ENCODE measurements at places on chromosomes 3 and 15. TPM values are rescaled to one million over a fixed set of nuclear protein-coding genes. Genes with fewer than 3 reads are reported as not detected.
A peak's percentile ranks its signal among the peaks of the same experiment; 100 is the strongest.

The RPP25 gene
- 17.8 TPM for total RNA-seq

- H3K27ac ChIP-seq: no peak overlapping the region
- peaks cover 41% of the 10 kb centered on the region for H3K4me1 ChIP-seq
- H3K36me3 ChIP-seq: no peaks in the 10 kb centered on the region
- no peak overlapping the region for H3K4me3 ChIP-seq
Measured at GRCh38 chr3:171462224-171462623, 2.0 kb upstream of the TNIK start.

- no peak overlapping the region for H3K4me3 ChIP-seq
- no peak overlapping the region for H3K27ac ChIP-seq
- no peak for DNase-seq
- peaks cover 6% of the 10 kb centered on the region for H3K27me3 ChIP-seq
- H3K36me3 ChIP-seq: no peaks in the 10 kb centered on the region
Measured at GRCh38 chr3:68787106-68787626, 145.2 kb downstream of the TAFA4 start.

- no peak overlapping the region for H3K27ac ChIP-seq
- DNase-seq: no peak
- peaks cover 6% of the 10 kb centered on the region for H3K27me3 ChIP-seq
Measured at GRCh38 chr15:29590701-29591100, 231.6 kb downstream of the TJP1 start.

DNA sequence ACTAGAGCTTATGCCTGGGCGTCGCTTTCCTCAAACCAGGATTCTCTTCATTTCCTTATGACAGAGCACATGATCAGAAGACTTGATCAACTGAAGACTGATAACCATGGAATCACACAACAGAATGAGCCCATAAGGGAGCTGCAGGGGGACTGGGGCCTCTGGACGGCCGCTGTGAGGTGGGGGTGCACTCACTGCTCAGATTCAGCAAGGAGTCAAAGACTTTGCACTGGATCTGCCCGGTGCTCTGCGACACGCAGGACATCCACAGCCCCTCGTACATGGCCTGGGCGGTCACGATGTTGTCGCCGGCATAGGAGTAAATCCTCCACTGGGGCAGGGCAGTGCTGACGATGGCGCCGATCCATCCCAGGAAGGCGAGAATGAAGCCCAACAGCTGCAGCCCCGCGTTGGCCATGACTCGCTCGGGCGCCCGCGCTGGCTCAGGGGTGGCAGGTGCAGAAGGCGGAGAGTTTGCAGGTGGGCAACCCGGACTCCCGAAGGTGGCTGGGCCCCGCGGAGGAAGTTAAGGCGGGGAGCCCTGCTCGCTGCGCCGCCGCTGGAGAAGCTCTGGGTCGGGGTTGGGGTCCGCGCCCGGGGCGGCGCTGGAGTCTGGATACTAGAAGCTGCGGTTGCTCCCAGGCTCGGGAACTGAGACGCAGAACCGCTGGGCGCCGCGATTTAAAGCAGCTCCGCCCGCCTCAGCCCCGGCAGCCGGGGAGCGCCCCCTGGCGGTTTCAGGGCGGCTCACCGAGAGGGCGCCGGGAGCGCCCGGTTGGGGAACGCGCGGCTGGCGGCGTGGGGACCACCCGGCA lies at the start of gene CLDN1:
TSS of gene CLDN1 (minus strand) at position 658 of the 815 bp plus-strand sequence. CDS start at position 418, 240 bp downstream.
- H3K4me1 ChIP-seq: peaks cover 53% of the 10 kb centered on the region
- H3K4me3 ChIP-seq: peak within 1 kb of the TSS; percentile 81
- H3K36me3 ChIP-seq: no peaks in the 10 kb centered on the region
- H3K27me3 ChIP-seq: no peaks in the 10 kb centered on the region
- peak within 1 kb of the TSS; percentile 20 for H3K27ac ChIP-seq

- DNase-seq: no peak
- H3K27me3 ChIP-seq: no peaks in the 10 kb centered on the region
- no peak overlapping the region for H3K4me3 ChIP-seq
Measured at GRCh38 chr3:146501752-146502151, 32.4 kb upstream of the PLSCR2 start.

DNA sequence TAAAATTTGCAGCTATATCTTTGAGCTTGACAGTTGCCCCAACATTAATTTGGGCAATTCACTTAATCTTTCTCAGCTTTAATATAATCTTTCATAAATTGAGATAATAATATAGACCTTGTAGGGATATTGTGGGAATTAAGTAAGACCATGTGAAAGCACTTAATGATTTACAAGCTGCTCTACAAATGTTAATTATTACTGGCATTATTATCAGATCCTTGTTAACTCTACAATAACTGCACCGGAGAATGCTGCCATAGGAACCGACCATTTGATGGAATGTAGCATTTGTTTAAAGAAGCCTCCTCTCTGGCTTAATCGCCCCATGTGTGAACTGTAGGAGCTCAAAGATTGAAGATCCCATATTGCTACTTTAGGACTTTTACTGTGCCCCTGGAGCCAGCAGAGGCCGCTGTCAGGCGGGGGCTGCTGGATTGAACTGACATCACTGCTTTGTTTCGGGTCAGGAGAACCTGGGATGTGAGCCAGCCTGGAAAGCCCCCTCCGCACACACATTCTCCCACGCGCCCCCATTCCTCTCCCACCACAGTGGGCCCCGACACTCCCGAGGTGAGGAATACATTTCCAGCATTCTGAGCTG lies 154.2 kb upstream of the TNIK start:
- H3K4me1 ChIP-seq: peaks cover 9% of the 10 kb centered on the region
- H3K4me3 ChIP-seq: no peak overlapping the region
- H3K27ac ChIP-seq: no peak overlapping the region

The CYP1A2 gene
- not detected for total RNA-seq

GRCh38 chr3:130627143-130627855 lies 110.3 kb downstream of the COL6A6 start:
- H3K36me3 ChIP-seq: no peaks in the 10 kb centered on the region
- no peaks in the 10 kb centered on the region for H3K4me1 ChIP-seq
- H3K27ac ChIP-seq: no peak overlapping the region
- peaks cover 21% of the 10 kb centered on the region for H3K27me3 ChIP-seq
- H3K4me3 ChIP-seq: no peak overlapping the region

GRCh38 chr15:65050270-65050669 lies 5.1 kb downstream of the SLC51B start:
- H3K27ac ChIP-seq: no peak overlapping the region
- H3K36me3 ChIP-seq: no peaks in the 10 kb centered on the region
- H3K27me3 ChIP-seq: peaks cover 2% of the 10 kb centered on the region
- H3K4me1 ChIP-seq: peaks cover 15% of the 10 kb centered on the region
- H3K4me3 ChIP-seq: peak overlapping the region; percentile 64

GRCh38 chr15:81785181-81785580 lies 260.6 kb downstream of the MEX3B start:
- H3K27me3 ChIP-seq: no peaks in the 10 kb centered on the region
- no peak overlapping the region for H3K4me3 ChIP-seq
- no peaks in the 10 kb centered on the region for H3K36me3 ChIP-seq
- H3K27ac ChIP-seq: no peak overlapping the region

DNA sequence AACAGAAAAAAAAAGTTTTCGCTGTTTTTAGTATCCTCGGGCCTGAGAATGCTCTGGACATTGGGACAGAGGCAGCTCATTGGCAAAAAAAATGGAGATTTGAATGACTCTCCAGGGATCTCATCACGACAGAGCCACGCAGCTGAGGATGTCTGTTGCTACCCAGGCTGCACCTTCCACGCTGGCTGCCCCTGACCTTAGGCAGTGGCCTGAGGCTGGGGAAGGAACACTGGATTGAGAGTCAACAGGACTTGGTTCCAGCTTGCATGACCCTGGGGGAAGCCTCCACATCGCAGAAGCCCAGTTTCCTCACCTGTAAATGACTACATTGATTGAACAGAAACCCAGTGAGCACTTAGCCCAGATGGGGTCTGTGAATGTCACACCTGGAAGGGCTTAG lies 8.7 kb upstream of the ACSBG1 start:
- H3K4me1 ChIP-seq: peaks cover 3% of the 10 kb centered on the region
- H3K36me3 ChIP-seq: no peaks in the 10 kb centered on the region
- H3K27ac ChIP-seq: no peak overlapping the region
- H3K27me3 ChIP-seq: peaks cover 2% of the 10 kb centered on the region
- no peak for DNase-seq

The REC114 gene
- not detected for total RNA-seq

DNA sequence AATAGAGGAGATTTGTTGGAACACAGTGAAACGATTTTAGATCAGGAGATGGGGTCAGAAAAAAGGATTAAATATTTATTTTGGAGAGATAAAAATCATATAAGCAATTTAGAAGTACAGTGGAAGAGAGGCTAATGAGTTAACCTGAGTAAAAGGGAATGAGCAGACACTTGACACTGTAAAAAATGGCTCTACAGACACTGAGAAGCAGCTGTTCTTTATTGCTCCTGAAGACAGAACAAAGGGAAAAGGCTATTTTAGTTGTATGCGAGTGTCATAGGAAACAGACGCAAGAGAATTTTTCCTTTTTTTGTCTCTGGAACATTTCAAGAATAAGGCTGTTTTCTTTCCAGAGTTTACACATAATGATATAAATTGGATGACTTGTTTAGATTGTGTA lies 34.3 kb downstream of the ASTE1 start:
- DNase-seq: no peak
- no peaks in the 10 kb centered on the region for H3K27me3 ChIP-seq
- no peaks in the 10 kb centered on the region for H3K4me1 ChIP-seq
- no peak overlapping the region for H3K4me3 ChIP-seq
- H3K36me3 ChIP-seq: peaks cover 9% of the 10 kb centered on the region

- no peaks in the 10 kb centered on the region for H3K36me3 ChIP-seq
- peaks cover 29% of the 10 kb centered on the region for H3K4me1 ChIP-seq
- H3K27ac ChIP-seq: peak overlapping the region; percentile 89
- H3K27me3 ChIP-seq: no peaks in the 10 kb centered on the region
Measured at GRCh38 chr3:195119461-195120266, 151.3 kb downstream of the XXYLT1 start.

- H3K36me3 ChIP-seq: peaks cover 13% of the 10 kb centered on the region
- no peak for DNase-seq
- peaks cover 7% of the 10 kb centered on the region for H3K27me3 ChIP-seq
- H3K4me3 ChIP-seq: no peak overlapping the region
- H3K4me1 ChIP-seq: no peaks in the 10 kb centered on the region
Measured at GRCh38 chr15:62270216-62270921, 105.3 kb upstream of the C2CD4B start.

The TRANK1 gene
- total RNA-seq: 18.5 TPM

DNA sequence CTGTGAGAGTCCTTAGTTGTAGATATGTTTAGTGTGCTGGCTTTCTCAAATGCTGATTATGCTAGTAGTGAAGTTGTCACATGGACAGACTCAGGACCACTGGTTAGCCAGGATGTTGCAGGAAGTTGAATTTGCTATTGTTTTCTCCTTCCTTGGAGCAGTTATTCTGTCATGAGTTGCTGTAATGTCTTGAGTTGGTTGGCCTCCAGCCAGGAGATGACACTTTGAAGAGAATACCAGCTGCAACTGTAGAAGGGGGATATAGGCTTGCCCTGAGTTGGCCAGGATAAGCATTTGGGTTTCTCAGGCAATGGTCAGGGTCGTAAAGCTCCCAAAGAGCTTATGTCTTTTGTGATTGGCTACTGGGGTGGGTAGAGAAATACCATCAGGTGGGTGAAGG lies 206.7 kb downstream of the ZNF621 start:
- no peaks in the 10 kb centered on the region for H3K4me1 ChIP-seq
- H3K27ac ChIP-seq: no peak overlapping the region
- H3K4me3 ChIP-seq: no peak overlapping the region

The ARID3B gene
- 2.5 TPM for total RNA-seq

- no peaks in the 10 kb centered on the region for H3K4me1 ChIP-seq
- no peak for DNase-seq
- no peak overlapping the region for H3K27ac ChIP-seq
- H3K4me3 ChIP-seq: no peak overlapping the region
- no peaks in the 10 kb centered on the region for H3K36me3 ChIP-seq
- peaks cover 13% of the 10 kb centered on the region for H3K27me3 ChIP-seq
Measured at GRCh38 chr3:46393554-46394434, 13.1 kb downstream of the CCR5AS start.

- no peak overlapping the region for H3K27ac ChIP-seq
- DNase-seq: no peak
- H3K4me3 ChIP-seq: no peak overlapping the region
Measured at GRCh38 chr15:84823282-84823878, 6.2 kb downstream of the ALPK3 start.

DNA sequence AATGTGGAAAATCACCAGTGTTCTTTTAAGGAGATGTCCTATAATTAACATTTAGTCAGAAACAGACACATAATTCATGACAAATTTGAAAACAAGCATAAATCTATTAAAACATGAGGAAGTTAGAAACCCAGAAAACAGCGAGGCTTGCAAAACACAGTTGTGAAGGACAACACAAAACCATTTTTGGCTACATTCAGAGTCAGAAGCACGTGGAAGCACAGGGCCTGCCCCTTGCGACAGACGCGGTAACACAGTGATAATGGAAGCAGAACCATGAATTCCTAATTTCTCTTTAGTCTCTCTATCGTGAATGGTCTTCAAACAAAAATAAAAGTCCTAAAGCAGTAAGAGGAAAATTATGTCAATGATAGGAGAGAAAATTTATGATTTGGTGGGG lies 12.2 kb downstream of the NCEH1 start:
- no peaks in the 10 kb centered on the region for H3K36me3 ChIP-seq
- no peaks in the 10 kb centered on the region for H3K27me3 ChIP-seq
- H3K27ac ChIP-seq: no peak overlapping the region
- no peak overlapping the region for H3K4me3 ChIP-seq
- peaks cover 11% of the 10 kb centered on the region for H3K4me1 ChIP-seq

- no peak overlapping the region for H3K4me3 ChIP-seq
- DNase-seq: no peak
Measured at GRCh38 chr3:103794656-103795055, 1359.8 kb downstream of the ZPLD1 start.

GRCh38 chr3:48405971-48406370 lies 23.9 kb downstream of the PLXNB1 start:
- peaks cover 41% of the 10 kb centered on the region for H3K36me3 ChIP-seq
- no peaks in the 10 kb centered on the region for H3K27me3 ChIP-seq
- no peak for DNase-seq
- H3K4me1 ChIP-seq: peaks cover 23% of the 10 kb centered on the region
- no peak overlapping the region for H3K27ac ChIP-seq

GRCh38 chr3:25849091-25849490 lies 59.2 kb downstream of the OXSM start:
- no peak overlapping the region for H3K4me3 ChIP-seq
- H3K4me1 ChIP-seq: peaks cover 12% of the 10 kb centered on the region
- no peaks in the 10 kb centered on the region for H3K27me3 ChIP-seq
- DNase-seq: no peak
- no peak overlapping the region for H3K27ac ChIP-seq
